Urothelium cell line (cell line): ENCODE measurements at places on chromosomes 7 and 10.

- DNase-seq = no peak
Observed at GRCh38 chr7:70072220-70072619, 473.9 kb downstream of the AUTS2 start.

- no peak for DNase-seq
Observed at GRCh38 chr7:150323682-150324372, 482 bp upstream of the ACTR3C start.

DNA sequence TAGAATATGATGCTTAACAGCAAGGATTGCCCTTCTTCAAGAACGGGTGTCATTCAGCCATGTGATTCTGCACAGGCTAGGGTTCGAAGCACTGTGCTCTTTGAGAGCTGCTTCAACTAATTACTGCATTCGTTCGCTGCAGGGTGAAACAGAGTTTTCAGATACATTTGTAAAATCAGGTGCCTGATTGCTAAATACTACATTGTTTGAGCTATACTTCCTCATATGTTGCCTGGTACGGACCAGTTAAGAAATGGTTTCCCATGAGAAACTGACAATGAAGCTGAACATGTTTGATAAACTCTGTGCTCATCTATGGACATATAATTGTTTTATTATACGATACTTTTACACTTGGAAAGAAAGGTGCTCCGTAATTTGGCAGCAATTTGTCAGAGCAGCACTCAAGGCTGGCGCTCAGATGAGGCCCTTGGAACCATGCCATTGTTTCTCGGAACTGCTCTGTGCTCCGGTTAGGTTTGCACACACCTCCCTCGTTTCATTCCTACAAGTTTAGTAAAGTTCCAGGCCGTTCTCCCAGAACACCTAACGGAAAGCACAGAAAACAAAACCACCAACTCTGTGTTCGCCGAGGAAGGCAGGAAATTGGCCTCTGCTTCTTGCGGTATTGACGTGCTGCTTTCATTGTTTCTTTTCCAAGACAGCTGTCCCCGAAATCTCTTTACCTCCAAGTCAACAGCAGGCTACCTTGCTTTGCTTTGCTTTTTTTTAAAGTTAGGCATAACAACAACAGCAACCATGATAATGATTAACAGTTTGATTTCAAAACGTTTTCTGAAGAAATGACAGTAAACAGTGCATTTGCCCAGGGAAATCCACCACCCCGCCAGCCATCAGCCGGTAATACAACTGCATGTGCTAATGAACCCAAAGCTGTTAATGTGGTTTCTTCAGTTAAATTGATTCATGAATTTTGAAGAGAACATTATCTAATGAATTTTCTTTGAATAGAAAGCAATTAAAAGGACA is 206.9 kb downstream of the EBF3 start:
- peak; percentile 14 for DNase-seq

DNA sequence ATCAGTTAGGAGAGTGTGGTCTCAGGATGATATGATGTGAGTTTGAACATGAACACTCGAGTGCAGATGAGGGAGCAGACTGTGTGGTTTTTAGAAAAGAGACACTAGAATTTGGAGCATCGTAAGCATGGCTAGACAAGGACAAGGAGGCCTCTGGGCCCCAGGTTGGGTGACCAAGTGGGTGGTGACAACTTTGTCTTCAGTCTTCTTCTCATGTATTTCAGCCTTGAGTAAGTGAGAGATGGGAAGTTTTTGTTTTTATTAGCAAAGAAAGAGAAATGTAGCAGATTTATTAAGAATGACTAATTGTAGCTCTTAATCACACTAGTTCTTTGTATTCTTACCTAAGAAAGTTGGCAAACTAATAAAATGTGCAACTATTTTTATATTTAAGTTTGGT is 16.3 kb downstream of the TES start:
- no peak for DNase-seq
